SK-N-SH treated with all-trans-retinoic acid at 6 μM for 48 hours (cell line): ENCODE measurements at places on chromosomes 11 and 22.

DNA sequence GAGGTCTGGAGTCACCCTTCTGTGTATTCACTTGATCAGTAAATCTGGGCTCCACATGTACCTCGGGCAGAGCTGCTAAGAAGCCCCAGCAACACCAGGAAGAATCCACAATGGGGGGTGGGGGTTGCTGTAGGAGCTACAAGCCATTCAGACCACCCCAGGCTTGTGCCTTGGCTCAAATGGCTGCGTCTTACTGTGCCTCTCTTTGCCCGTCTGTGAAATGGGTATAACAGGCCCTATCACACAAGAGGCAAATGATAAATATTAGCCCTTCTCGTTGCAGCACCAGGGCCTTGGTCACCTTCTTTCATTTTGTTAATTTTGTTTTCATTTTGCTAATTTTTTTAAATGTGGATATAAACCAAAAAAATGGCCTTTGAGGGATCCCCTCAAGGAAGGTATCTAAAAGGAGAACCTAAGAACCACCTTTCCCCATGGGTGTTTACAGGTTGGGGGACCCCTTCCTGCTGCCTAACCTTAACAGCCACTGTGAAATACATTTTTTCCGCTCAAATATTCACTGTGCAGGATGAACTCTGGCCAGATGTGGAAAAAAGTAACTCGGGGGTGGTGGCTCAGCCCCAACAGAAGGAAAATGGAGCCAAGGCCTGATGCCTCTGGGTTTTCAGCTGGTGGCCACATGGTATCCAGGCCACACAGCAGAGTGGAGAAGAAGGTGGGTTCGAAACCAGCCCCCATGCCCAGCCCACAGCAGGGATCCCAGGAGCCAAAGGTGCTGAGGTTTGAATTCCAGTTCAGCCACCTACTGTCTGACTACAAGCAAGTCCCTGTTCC is 284.0 kb downstream of the MN1 start:
- ATAC-seq = no peak

- ATAC-seq = no peak
Measured at GRCh38 chr11:120781486-120782120, 242.3 kb upstream of the TBCEL start.

DNA sequence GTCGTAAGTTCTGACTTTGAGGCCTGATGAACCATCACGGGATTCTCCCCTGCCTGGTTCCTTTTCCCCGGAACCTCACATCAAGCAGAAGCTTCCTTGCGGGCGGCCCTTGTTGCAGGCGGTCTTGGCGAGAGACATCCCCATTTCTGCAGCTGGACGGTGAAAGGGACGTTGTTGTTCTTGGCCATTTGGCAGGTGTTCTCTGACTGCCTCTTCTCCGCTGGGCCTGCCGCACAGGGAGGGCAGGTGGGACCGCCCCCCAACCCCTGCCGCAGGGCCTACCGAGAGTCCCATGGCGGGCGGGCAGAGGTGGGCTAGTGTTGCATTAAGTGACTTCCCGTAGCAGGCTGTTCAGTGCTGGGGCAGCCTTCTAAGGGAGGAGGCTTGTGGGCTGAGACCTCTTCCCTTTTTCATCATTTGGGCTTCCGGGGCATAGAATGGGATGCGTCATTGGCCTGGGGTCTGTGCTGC is 26.9 kb upstream of the GRAMD4 start:
- ATAC-seq = no peak

GRCh38 chr11:57896361-57897145 is 127.1 kb upstream of the OR9Q1 start:
- no peak for ATAC-seq

DNA sequence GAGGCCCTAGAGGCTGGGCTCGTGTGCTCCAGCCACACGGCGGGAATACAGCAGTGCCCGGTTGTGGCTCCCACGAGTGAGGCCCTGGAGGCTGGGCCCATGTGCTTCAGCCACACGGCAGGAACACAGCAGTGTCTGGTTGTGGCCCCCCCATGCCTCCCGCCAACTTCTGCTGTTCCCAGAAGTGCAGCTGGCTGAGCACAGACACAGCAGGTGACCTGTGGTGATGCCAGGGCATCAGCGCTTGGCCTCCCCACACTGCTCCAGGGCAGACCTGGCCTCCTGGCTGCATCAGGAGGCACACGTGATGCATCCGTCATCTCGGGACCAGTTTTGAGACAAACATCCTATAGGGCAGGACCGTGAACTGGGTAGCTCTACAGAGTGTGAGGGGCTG is 110.3 kb downstream of the KCNQ1OT1 start:
- ATAC-seq = no peak

GRCh38 chr11:42837994-42838393 is 473.8 kb upstream of the API5 start:
- no peak for ATAC-seq

DNA sequence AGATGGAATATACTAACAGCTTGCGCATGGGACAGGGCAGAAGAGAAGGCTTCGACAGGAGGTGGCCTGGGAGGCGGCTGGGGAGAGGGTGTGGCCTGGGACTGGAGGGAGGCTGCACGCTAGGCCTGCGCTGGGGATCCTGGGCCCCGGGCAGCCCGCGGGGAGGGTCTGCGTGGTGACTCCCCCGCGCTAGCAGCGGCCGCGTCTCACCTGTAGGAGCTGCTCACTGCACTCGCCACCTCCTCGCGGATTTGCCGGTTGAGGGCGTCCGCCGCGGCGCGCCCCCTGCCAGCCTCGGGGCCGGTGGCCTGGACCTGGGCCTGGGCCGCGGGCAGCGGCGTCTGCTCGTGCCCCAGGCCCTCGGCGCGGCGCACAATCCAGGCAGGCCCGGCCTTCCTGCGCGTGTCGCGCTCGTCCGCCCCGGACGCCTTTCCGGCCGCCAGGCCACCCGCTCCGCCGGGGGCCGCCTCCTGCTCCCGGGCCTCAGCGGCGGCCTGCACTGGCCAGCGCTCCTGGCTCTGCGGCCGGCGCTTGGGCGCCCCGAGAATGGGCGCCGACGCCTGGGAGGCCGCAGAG is 1.5 kb downstream of the MAP6 start:
- ATAC-seq = peak; percentile 63

GRCh38 chr11:12287009-12287373 is 90.4 kb upstream of the PARVA start:
- peak; percentile 76 for ATAC-seq

GRCh38 chr11:100808904-100809491 is 121.9 kb downstream of the ARHGAP42 start:
- no peak for ATAC-seq

DNA sequence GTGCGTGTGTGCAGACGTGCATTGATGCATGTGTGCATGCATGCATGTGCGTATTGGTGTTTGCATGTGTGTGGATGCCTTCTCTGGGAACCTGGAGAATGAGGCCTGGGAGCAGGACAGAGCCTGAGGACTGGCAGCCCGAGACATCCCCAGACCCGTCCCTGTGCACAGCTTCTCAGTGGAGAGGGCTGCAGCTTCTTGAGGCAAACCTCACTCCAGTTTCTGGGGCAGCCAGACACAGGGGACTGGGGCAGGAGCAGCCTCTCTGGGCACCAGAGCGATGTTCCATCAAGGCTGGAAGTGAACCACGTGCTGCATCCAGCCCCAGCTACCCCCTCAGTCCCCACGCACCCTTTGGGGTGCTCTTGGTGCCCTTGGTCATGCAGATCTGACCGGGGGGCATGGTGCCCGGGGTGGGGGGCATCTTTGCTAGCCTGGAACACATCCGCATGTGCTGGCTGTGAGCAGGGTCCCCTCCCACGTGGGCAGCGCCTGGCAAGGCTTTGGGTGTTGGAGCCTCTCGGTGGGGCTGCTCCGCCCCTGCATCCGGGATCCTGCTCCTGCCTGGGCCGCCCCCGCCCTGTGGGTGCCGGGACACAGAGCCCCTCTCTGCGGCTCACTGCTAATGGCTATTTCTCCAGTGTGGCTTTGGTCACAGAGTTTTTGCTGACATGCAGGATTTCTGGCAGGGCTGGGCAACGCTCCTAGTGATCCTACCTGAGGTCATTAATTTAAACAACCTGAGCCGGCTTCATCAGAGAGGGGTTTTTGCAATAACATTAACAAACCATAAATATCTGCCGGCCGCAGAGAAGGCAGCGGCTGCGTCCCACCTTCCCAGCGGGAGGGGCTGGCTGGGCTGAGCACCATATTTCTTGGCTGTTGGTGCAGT is 434.7 kb downstream of the TBC1D22A start:
- no peak for ATAC-seq

DNA sequence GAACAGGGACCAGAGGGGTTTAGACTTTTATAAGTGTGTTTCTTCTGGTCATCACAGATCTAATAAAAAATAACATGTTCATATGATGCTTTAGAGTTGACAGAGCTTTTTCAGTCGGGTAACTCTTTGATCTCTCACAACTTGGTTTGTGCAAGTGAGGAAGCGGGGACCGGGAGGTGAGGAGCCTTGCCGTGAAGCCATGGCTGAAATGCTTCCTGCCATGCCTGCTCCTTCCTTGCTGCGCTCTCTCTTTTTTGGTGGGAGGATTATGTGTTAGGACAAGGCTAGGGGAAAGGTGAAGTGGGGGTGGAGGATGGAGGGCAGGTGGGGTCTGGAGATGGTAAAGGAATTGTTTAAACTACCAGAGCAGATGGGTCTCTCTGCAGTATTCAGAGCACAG is 23.8 kb downstream of the TEAD1 start:
- no peak for ATAC-seq

DNA sequence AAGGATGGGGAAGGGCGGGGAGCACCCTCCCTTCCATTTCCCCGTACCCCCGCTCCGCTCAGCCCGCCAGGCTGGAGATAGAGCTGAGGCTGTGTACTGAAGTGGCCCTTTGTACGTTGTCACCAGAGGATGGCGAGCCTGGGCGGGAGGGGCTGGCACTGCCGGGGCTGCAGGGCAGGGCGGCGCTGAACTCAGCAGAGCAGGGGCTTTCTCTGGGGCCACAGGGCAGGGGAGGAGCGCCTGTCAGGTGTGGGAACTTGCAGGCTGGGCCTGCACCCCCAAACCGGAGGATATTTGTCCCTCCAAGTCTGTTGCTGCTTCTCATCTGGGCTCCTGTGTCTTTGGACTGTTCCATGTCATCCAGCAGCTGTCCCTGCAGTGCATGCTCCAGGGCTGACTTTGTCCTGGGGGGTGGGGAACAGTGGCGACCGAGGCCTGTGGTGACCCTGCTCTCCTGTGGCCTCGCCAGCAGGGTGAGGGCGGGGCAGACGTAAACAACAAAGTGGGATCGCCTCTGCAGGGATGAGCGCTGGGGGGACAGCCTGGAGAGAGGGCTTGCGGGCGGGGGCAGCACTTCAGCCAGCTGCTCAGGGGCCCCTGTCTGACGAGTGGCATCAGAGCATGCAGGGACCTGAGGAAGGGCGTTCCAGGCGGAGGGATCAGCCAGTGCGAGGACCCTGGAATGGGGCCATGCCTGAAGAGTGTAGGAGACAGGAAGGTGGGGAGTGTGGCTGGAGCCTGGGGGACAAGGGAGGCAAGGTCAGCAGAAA is 13.1 kb downstream of the MGAT3 start:
- no peak for ATAC-seq

GRCh38 chr11:61422226-61422625 is 7.5 kb downstream of the CPSF7 start:
- ATAC-seq = no peak

DNA sequence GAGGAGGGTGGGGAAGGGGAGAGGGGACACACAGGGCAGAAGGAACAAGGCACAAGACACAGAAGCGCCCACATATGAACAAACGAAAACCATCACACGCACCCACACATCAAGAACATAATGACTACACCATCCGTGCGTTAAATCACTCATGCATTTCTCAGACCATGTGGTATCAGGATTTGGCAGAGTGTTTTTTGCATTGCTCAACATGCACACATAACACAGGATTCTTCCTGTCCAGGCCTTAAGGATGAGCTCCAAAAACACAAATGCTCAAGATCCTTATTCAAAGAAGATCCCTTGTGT is 309.5 kb downstream of the CADM1 start:
- ATAC-seq = no peak

- ATAC-seq = no peak
Measured at GRCh38 chr22:46192210-46192993, 42.1 kb downstream of the PPARA start.

GRCh38 chr22:39873965-39874364 is 19.6 kb downstream of the ENTHD1 start:
- no peak for ATAC-seq

- no peak for ATAC-seq
Measured at GRCh38 chr22:45897736-45898135, 79.2 kb downstream of the WNT7B start.

- no peak for ATAC-seq
Measured at GRCh38 chr11:121904148-121904547, 211.9 kb downstream of the BLID start.

- ATAC-seq = no peak
Measured at GRCh38 chr22:43543522-43544288, 131.9 kb downstream of the MPPED1 start.

DNA sequence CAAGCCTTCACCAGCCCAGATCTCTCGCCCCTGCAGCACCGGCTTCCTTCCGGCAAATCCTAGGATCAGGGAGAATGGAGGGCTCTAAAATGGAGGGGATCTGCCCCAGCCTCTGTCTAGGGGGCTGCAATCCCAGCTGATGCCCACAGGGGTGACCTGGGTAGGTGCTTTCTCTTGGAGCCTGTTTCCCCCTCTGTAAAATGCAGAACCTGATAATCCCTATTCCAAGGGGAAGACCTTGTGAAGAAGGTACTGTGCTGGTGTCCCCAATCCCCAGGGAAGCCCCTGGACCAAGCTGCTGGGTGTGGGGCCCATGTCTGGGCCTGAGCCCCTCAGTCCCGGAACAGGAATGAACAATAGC is 2.8 kb downstream of the EMID1 start:
- no peak for ATAC-seq

GRCh38 chr11:1194977-1195681 is 27.7 kb upstream of the MUC5B start:
- no peak for ATAC-seq

DNA sequence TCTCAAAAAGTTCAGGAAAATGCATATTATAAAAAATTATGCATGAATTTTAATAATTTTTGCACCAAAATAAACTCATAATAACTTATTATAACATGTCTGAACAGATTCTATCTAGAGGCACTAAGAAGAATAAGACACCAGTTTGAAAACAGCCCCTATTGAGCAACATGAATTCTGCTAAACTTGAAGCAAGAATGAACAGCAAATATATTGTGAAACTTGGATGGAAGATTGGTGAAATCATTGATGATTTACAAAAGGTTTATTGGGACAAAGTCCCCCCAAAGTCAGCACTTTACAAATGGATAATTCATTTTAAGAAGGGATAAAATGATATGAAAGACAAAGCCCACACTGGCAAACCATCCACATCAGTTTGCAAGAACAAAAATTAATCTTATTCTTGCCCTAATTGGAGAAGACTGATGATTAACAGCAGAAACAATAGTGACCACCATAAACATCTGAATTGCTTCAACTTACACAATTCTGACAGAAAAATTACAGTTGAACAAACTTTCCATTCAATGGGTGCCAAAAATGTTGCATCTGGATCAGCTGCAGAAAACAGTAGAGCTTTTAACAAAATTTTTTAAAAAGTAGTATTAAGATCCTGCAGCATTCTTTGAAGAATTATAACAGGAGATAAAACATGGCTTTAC is 257.5 kb upstream of the FAT3 start:
- ATAC-seq = no peak
